Activated gamma-delta T cell treated with Interleukin-2 at 50 U/mL for 16 hours (primary cell): ENCODE measurements at places on chromosomes 2 and 18.

GRCh38 chr2:96710985-96711384 is 28.9 kb downstream of the LMAN2L start:
- no peak for DNase-seq

GRCh38 chr2:206353685-206354084 is 79.2 kb downstream of the ZDBF2 start:
- DNase-seq = no peak

DNA sequence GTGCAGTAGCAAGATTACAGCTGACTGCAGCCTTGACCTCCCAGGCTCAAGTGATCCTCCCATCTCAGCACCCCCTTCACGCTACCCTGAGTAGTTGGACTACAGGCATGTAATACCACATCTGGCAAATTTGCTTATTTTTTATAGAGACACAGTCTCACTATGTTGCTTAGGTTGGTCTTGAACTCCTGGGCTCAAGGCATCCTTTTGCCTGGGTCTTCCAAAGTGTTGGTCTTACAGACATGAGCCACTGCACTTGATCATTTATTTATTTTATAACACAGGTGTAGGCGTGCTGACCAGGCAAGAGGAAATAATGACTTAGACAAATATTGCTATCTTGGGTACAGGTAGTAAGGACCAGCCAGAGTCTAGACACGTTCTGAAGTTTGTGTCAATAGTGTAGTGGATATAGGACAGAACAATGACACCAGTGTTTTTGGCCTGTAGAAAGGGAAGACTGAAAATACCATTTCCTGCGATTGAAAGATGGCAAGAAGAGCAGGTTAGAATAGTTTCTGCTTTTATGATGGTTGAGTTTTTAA is 71.0 kb upstream of the THUMPD2 start:
- DNase-seq = no peak

- no peak for DNase-seq
Observed at GRCh38 chr2:175008801-175009495, 3.8 kb upstream of the CHN1 start.

- no peak for DNase-seq
Observed at GRCh38 chr2:156892467-156893281, 364.8 kb upstream of the GALNT5 start.

DNA sequence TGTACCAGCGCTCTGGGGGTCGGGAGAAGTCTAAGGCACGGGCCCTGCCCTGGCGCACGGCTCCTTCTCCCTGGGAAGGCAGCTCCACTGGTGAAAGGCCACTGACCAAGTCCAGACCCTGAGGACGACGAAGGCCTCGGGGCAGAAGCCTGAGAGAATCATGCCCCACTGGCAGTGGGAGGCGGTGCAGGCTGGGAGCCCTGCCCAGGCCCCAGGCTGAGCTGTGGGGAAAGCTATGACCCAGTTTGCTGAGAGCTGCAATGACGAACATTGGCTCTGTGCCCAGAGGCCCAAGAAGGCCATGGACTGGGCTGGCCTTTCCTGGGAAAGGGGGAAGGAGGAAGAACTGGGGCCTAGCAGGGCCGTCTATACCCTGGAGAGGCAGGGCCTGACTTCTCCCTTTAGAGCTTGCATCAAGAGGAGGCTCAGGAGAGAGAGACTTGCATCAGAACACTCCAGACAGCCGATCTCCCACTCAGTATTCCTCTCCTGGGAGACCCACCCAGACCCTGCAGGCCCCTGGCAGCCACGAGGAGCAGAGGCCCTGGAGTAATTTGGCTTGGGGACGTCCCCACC is 32.9 kb downstream of the HS1BP3 start:
- no peak for DNase-seq

DNA sequence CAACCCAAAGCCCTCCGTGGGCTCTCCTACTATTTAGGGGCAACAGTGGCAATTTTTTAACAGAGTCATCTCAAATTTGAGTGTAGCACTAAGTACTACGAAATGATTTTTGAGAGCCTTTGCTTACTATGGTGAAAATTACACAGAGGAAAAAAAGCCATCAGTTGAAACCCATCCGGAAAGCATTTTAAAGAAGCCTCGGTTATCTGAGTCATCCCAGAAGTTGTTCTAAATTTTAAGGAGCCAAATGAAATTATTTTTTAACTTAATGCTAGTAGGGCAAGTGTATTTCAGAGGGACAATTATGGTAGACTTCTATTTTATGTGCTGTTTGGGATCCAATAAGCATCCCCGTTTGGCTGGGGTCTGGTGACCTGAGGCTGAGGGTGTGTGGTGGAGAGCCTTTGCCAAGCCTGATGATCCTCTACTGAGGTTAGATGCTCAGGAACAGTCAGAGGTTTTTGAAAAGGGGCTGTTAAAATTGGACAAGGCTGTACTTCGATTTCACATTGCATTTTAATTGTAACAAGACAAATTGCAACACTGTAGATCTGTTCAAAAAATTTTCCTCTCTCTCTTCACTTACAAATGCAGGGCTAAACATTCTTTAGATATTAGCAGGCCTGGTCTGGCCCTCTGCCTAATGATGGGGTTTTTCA is 47.0 kb downstream of the RAPGEF4 start:
- no peak for DNase-seq

- DNase-seq = peak; percentile 77
Observed at GRCh38 chr2:38535744-38536506, 66.8 kb downstream of the HNRNPLL start.

DNA sequence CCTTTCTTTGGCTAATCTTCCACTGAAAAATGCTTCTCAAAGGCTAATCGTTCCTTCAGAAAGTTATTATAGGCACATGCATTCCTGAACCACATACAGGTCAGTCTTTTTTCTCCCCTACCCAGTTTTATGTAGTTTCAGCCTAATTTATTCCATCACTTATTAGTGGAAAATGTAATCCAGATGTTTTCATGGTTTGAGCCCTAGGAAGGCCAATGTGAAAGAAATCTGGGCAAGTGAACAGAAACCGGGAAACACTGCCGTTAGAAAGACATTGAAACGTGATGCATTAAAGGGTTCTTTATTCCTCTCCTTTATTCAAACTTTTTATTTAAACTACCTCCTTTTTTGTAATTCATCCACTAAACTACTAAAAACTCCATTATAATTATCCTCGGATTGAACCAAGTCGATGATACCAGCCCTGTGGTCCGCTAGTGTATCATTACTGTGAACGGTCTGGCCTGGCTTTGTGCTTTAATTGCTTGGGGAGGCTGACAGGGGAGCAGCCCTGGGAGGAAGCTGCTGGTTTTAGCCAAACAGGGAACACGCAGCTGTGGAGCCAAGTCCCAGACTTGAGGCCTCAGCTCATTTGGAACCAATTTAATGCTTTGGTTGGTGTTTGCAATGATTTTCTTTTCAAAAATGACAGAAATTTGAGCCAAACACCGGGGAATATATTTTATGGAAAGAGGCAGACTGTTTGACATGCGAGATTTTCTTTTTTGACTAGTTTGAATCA is 149.2 kb downstream of the ARHGAP28 start:
- no peak for DNase-seq

DNA sequence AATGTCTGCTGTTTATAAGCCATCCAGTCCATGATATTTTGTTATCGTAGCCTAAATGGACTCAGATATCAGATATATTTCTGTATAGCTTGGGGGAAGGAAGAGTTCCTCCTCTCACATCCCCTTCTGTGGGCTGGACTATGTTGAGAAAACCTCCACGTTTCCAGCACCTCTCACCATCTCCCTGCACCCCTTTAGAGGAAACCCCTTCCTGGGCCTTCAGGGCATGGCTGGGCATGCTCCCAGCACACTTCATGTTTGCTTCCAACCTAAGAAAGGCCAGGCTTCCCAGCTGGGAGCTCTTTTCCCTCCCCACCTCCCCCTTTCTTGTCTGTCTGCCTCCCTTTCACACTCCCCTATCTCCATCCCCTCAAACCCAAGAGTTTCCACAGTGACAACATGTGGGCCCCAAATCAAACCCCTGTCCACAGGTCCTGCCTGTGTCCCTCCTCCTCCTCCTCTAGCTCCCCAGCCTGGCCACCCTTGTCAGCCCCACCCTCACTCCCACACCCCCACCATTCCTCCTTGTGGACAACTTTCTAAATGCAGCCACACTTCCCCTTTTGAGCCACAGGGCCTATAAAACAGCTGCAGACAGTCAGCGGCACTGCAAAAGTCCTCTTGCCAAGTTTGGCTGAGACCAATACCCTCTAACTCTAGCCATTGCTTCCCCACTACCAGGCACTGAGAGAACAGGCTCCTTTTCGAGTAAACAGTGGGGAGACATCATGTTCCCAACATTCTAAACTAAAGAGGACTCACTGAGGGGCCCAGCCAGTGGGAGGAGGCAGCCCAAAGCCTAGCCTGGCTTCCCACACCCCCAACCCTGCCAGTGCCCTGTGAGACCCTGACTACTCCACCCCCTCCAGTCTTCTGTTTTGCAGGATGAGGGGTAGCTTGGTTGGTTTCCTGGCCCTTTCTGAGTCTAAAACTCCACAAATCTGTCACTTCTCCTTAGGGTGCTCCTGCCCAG is 120.5 kb downstream of the ZFP36L2 start:
- no peak for DNase-seq
